ENCODE measurements at places on chromosomes 2 and 18. TPM values are rescaled to one million over a fixed set of nuclear protein-coding genes. Genes with fewer than 3 reads are reported as not detected.

Gene SKOR2
- not detected for total RNA-seq

DNA sequence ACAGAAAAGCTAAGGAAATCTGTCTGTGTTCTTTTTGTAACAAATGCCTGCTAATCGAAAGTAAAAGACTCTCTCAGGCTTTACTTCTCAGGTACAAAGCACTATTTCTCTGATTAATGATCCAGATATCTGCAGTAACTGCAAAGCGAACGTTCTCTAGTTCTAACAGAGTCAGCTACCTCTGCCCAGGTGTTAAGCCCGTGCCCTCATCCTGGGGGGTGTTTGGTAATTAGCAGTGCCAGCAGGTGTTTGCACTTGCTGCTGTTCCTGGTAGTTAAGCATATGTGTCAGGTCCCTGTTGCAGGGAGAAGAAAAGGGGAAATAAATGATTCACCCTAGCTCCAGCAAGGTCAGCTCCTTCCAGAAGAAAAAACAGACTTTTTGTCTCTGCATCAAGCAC, 58.8 kb upstream of the CRIM1 start:
- DNase-seq = peak; percentile 11

Gene KCNF1
- total RNA-seq = not detected

- no peak for DNase-seq
These were observed 7.4 kb upstream of the POLI start for GRCh38 chr18:54261894-54262293.

Gene BMP10
- total RNA-seq = not detected

- no peak for DNase-seq
These were observed 57.2 kb downstream of the TSHZ1 start for GRCh38 chr18:75267643-75268363.

DNA sequence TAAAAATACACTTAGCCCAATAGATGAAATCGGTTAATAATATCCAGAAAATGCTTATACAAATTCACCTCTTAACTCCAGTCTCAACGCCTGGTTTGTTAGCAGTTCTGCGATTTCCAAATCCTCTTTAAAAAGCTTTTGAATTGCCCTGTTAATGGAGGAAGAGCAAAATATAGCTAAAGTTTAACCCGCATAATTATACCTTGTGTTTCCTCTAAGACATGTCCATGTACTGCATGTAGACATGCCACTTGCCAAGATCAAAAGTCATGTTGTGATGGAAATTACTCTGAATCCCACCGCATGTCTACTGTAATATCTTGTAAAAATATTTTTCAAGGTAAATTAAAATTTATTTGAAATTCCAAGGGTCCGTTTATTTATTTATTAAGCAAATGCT, 291.2 kb upstream of the LRP1B start:
- DNase-seq = peak; percentile 6

Gene NR4A2
- not detected for total RNA-seq

- no peak for DNase-seq
These were observed 54.3 kb downstream of the TTC32 start for GRCh38 chr2:19847486-19847885.
